ENCODE measurements at places on chromosomes 7 and 10.

GRCh38 chr10:122132331-122132755 lies 138.8 kb upstream of the BTBD16 start:
- DNase-seq: no peak
- H3K4me3 ChIP-seq: no peak overlapping the region
- H3K27me3 ChIP-seq: no peaks in the 10 kb centered on the region

DNA sequence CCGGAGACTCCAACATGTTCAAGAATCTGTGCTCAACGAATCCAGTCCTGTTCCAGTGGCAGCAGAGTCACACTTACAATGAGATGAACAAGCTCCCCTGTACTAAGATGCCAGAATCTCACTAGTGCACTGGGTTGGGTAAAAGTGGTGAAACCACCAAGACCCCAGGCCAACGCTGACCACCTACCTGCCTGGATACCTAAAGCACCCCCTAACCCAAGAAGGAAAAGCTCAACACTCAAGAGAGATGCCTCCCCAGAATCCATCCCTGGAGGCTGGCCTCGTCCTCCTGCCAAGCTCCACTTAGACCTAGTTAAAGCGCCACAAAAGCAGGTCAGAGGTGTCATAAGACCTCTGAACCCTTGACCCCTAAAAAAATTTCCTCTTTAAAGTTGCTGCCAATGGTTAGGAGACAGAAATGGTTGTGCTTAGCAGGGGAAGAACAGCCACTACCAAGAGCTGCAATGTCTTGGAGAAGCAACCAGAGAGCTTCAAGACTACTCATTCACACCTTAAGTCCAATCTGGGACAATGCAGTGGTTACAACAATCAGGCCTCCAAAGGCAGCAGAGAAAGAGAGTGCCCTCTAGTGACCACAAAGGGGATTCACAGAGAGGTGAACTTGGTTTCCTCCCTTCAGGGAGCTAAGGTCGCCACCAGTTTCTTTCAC lies 94.6 kb upstream of the MACROH2A2 start:
- no peaks in the 10 kb centered on the region for H3K27me3 ChIP-seq
- H3K27ac ChIP-seq: no peak overlapping the region
- H3K4me1 ChIP-seq: no peaks in the 10 kb centered on the region
- H3K36me3 ChIP-seq: no peaks in the 10 kb centered on the region
- no peak overlapping the region for H3K4me3 ChIP-seq

DNA sequence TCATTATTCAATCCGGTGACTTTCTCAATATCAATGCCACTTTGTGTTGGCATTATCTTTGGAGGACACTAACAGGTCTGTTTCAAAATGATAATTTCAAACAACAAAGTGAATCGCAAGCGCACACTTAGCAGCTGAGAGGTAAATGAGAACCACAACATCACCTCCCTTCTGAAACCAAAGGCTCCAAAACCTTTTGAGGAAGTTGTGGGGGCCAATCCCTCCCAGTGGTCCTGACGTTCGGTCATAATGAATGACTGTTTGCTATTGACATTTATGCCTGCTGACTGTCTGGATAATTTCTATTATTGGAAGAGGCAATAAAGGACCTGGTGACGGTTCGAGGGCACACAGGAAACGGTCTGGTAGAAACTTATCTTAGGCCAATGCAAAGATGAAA lies 1.8 kb downstream of the ADARB2 start:
- H3K27me3 ChIP-seq: no peaks in the 10 kb centered on the region
- no peak overlapping the region for H3K4me3 ChIP-seq
- H3K4me1 ChIP-seq: peaks cover 5% of the 10 kb centered on the region
- no peak overlapping the region for H3K27ac ChIP-seq
- no peak for DNase-seq

DNA sequence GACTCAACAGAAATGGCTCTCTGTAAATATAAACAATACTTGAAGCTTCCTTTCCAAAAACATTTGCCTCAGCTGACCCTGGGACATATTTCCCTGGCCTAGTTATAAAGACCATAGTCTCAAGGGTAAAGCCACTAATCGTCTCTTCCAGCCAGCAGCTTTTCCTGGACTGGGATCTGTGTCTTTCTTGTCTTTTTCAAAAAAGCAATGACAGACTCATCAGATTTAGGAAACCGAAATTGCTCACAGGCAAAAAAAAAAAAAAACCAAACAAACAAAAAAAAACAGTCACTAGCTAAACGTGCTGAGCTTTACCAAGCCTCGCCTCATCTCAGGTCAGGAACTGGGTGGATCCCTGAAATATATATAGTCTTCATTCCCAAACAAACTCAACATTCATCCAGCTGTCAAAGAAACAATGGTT lies 23.5 kb downstream of the STN1 start:
- no peak overlapping the region for H3K4me3 ChIP-seq
- no peaks in the 10 kb centered on the region for H3K36me3 ChIP-seq
- H3K4me1 ChIP-seq: peaks cover 21% of the 10 kb centered on the region

GRCh38 chr10:119634219-119634544 lies 17.0 kb upstream of the BAG3 start:
- H3K4me3 ChIP-seq: no peak overlapping the region
- no peaks in the 10 kb centered on the region for H3K27me3 ChIP-seq
- H3K36me3 ChIP-seq: no peaks in the 10 kb centered on the region
- H3K27ac ChIP-seq: peak overlapping the region; percentile 53

DNA sequence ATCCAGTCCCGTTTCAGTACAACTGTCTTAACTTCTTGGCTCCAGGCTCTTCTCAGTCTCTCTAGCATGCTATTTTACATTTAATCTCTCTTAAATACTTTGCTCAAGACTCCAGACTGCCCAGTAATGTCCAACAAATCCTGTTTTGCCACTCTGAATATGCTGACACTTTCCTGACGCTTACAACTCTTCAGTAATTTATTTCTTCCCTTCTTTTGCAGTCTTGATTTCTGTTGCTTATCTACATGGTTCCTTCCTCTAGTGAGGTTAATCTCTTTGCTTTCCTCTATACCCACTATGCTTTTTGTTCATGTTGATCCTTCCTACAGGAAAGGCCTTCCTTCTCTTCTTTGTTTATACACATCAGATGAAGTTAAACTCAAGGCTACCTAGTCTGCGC lies 23.7 kb downstream of the UMAD1 start:
- no peak overlapping the region for H3K27ac ChIP-seq
- H3K4me3 ChIP-seq: no peak overlapping the region
- H3K36me3 ChIP-seq: no peaks in the 10 kb centered on the region
- H3K4me1 ChIP-seq: no peaks in the 10 kb centered on the region

DNA sequence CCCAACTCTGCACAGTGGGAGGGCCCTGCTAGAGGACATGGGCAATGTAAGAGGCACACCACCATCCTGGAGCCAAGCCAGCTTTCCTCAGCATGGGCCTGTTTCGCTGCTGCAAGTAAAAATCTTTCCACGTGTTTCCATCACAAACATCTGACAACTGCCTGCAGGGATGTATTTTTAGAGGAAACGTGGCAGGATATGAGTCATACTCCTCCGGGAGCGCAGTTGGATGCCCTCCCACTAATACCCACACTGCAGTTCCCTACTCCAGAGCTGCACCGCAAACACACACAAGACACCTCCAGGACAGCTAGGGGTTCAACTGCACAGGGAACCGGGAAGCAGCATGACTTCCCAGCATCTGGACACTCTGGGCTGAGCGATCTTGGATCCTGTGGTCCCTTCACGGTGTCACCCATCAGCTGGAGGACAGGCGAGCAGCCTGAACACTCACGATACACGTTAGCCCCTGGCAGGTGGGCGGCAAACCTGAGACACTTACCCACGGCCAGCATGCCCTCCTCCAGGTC lies 26.1 kb downstream of the PLAC9 start:
- peak; percentile 74 for DNase-seq
- no peak overlapping the region for H3K4me3 ChIP-seq
- H3K36me3 ChIP-seq: no peaks in the 10 kb centered on the region

- H3K27me3 ChIP-seq: no peaks in the 10 kb centered on the region
- no peak for DNase-seq
- no peak overlapping the region for H3K27ac ChIP-seq
- no peaks in the 10 kb centered on the region for H3K36me3 ChIP-seq
- H3K4me3 ChIP-seq: no peak overlapping the region
- no peaks in the 10 kb centered on the region for H3K4me1 ChIP-seq
Observed at GRCh38 chr7:69864822-69865221, 266.5 kb downstream of the AUTS2 start.

DNA sequence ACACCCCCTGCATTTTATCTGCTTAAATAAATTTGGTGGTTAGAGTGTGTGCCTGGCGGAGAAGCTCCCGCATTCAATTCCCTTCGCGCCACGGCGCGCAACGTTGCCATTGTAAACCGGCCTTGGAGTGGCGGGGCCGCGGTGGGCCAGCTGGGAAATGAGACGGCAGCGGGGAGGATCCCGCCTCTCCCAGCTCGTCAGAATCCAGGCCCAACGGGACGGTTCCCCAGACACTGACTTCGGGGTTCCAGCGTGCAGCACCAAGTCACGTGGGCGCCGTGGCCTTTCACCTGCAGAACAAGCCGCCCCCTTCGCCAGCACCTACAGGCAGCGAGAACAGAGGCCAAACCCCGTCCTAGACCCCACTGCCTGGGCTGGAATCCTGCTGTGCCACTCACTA lies 103.4 kb downstream of the GRID1 start:
- peak overlapping the region; percentile 21 for H3K4me3 ChIP-seq
- peak; percentile 35 for DNase-seq
- no peaks in the 10 kb centered on the region for H3K36me3 ChIP-seq
- H3K27ac ChIP-seq: no peak overlapping the region
- peaks cover 6% of the 10 kb centered on the region for H3K4me1 ChIP-seq

DNA sequence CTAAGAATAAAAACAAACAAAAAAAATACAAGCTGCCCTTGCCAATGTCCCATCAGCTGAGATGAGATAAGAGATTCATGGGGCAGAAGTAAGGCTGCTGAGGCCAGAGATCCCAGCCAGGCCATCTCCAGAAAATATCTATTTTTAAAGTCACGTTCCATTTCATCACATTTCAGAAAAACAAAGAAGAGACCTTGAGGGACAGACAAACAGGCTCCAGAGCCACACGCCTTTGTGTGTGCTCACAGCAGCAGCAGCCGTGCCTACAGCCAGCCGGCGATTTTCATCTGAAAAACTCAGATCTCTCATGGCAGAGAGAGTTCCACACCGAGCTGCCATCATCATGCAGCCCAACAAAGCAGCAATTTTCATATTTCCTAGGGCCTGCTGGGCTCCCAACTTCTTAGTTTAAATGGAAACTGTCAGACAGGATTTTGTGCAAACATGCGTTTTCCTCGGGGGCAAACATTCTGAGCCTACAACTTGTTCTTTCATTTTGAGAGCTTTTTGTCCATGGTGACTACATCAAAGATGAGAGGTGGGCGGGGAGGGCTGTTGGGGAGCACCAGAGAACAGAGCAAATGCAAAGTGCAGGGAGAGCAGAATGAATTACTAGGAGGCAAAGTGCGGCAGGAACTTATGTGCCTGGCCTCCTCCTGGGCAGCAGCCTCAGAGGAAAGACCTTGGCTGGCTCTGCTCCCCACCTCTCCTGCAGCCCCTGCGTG lies 38.8 kb downstream of the DLG5 start:
- peak overlapping the region; percentile 84 for H3K27ac ChIP-seq
- peaks cover 29% of the 10 kb centered on the region for H3K4me1 ChIP-seq
- no peak overlapping the region for H3K4me3 ChIP-seq
- DNase-seq: peak; percentile 63
- H3K36me3 ChIP-seq: no peaks in the 10 kb centered on the region

DNA sequence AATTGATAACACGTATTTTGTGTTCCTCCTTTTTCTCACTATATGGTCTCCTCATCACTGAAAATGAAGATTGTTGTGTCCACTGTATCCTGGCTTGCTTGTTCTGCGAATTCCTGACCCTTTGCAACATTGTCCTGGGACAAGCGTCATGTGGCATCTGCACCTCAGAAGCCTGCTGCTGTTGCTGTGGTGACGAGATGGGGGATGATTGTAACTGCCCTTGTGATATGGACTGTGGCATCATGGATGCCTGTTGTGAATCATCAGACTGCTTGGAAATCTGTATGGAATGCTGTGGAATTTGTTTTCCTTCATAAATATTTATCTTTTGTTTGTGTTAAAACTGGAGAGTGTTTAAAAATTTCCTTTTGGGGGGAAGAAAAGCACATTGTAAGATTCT lies 93.7 kb downstream of the MDFIC start:
- no peak overlapping the region for H3K27ac ChIP-seq
- DNase-seq: no peak
- no peak overlapping the region for H3K4me3 ChIP-seq
- no peaks in the 10 kb centered on the region for H3K27me3 ChIP-seq
- no peaks in the 10 kb centered on the region for H3K36me3 ChIP-seq

- DNase-seq: no peak
- H3K36me3 ChIP-seq: no peaks in the 10 kb centered on the region
- H3K27me3 ChIP-seq: no peaks in the 10 kb centered on the region
- H3K4me1 ChIP-seq: peaks cover 9% of the 10 kb centered on the region
- H3K4me3 ChIP-seq: no peak overlapping the region
Observed at GRCh38 chr7:70479153-70480021, 652.6 kb upstream of the GALNT17 start.

DNA sequence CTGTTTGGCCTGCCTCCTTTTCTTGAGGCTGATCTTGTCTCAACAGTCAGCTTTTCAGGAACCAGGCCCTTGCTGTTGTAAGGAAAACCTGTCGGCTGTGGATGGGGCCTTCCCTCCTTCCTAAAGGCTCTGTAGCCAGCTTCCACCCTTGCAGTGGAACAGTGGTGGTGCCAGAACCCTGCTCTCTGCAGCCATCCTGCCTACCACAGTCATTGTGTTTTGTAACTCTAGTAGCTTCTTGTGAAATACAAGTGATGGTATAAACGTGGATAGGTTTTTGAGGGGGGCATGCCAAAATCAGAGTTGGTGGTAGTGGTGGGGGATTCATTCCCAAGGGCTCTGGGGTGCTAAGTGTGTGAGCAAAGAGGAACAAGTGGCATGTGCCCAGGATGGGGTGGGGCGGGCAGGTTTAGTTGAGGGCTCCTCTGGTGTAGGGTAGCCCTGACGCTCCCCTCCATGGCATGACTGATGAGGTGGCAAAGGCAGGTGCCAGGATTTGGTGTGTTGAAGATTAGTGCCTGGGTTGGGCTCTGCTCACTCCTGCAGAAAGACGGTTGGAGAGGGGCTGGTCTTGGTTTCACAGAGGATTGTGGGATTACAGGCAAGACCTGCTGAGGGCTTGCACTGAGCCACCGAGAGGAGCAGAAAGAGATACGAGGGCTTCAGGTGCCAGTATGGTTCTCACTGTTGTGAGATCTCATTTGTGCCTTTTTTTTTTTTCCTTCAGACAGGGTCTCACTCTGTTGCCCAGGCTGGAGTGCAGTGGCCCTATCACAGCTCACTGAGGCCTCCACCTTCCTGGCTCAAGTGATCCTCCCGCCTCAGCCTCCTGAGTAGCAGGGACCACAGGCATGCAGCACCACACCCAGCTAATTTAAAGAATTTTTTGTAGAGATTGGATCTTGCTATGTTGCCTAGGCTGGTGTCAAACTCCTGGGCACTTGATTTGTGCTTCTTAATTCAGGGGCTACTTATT lies 7.4 kb downstream of the TSPAN14 start:
- no peak overlapping the region for H3K4me3 ChIP-seq
- H3K36me3 ChIP-seq: no peaks in the 10 kb centered on the region
- peaks cover 82% of the 10 kb centered on the region for H3K4me1 ChIP-seq
- no peak for DNase-seq
- peak overlapping the region; percentile 21 for H3K27ac ChIP-seq

GRCh38 chr7:151137076-151137675 lies 30.3 kb downstream of the GBX1 start:
- H3K4me1 ChIP-seq: peaks cover 3% of the 10 kb centered on the region
- no peak overlapping the region for H3K4me3 ChIP-seq
- no peak overlapping the region for H3K27ac ChIP-seq
- no peak for DNase-seq
- H3K27me3 ChIP-seq: no peaks in the 10 kb centered on the region

Measured in testis (tissue), 5 donors.